NCI-H526 (cell line): ENCODE measurements at places on chromosomes 2 and 18.

DNA sequence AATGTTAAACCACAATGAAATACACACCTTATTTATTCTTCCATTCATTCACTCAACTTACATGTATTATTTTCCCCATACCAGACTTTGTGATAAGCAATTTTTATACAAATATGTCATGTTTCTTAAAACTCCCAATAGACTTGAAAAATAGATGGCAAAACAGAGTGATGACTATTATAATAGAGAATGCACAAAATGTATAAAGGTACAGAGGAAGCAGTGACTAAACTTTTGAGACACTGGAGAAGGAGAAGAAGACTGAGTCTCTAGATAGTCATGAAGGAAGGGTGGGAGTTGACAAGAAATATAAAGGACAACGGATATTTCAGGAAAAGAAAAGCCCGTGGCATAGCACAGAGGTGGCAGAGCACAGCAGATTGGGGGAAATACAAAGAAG is 198.1 kb upstream of the SLC39A10 start:
- DNase-seq = no peak

DNA sequence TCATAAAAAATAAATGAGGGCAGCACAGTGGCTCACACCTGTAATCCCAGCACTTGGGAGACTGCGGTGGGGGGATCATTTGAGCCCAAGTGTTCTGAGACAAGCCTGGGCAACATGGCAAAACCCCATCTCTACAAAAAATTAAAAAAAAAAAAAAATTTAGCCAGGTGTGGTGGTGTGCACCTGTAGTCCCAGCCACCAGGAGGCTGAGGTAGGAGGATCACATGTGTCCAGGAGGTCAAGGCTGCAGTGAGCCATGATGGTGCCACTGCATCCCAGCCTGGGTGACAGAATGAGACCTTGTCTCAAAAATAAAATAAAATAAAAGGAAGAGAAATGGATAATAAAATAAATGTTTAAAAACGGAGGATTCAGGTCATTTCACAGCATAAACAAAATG is 113.5 kb downstream of the ATAD2B start:
- DNase-seq = no peak

- no peak for DNase-seq
Observed at GRCh38 chr2:4465671-4466070, 762.3 kb downstream of the DCDC2C start.

DNA sequence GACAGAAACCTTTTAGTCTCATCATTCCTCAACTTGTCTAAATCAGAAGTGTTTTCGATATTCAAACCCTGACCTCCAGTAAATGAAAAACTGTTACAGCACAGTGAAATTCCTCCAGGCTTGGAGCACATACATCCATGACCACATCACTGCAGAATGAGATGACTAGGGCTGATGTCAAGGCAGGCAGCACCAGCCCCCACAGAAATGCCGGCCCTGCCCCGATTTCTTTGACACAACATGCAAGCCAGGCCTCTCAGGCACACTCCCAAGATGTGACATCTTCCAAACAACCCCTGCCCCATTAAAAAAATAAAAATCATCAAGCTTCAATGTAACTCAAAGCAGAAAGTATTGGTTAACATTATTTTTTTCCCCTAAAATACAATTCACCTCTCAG is 103.3 kb downstream of the CTAGE1 start:
- no peak for DNase-seq

GRCh38 chr18:59874166-59874565 is 25.6 kb upstream of the PMAIP1 start:
- no peak for DNase-seq

GRCh38 chr18:63430526-63430925 is 8.2 kb upstream of the VPS4B start:
- DNase-seq = no peak

DNA sequence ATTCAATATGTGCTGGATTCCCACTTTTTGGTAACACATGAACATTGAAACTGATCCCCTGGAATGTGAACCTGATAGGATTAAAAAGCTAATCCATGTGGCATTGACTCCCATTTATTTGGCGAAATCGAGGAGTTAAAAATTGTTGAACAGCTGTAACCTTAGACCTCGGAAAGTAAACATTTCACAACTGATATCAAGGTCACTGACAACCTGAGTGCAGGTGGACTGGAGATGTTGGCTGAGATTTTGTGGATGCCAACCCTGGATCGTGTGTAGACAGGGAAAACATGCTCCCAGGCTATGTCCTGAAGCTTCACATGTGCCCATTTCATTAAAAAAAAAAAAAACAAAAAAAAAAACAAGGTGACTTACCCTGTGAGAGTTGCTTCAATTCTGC is 204.8 kb downstream of the SETBP1 start:
- DNase-seq = no peak
